ENCODE measurements at places on chromosomes 5 and 9.

- no peak for DNase-seq
Measured at GRCh38 chr5:83353231-83353630, 118.3 kb upstream of the VCAN start.

DNA sequence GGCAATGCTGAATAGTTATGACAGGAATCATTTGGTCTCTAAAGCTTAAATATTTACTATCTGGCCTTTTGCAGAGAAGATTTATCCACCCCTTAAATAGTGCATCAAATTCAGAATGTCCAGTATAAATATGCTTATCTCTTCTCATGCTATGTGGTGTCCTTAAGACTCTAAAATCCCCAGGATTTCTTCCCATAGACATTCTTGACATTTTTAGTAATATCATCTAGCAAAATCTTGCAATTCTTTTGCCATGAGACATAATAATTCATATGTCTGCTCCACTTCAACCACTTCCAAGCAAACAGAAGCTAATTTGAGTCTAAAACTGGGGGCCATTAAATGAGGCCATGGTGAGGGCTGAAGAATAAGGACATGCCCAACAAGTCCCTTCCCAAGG, 1923.4 kb upstream of the CDH9 start:
- DNase-seq: no peak

DNA sequence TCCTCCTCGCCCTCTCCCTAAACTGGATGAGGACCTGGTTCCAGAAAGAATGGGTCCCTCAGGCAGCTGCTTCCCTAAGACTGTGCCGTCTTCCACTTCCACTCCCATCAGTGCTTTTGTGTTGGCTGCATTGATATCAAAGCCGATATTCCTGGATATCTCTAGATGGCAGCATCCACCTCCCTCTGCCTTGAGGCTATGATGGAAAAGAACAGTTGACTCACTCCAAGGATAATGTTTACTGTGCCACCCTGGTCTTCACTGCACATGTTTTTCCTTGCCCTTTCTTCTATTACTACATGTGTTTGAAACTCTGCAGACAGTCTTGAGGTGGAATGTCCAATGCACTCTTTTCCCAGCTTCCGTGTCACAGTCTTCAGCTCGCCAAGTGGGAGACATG, 211.6 kb downstream of the MAST4 start:
- no peak for DNase-seq

GRCh38 chr5:14342306-14342705, 199.2 kb downstream of the TRIO start:
- peak; percentile 39 for DNase-seq

- no peak for DNase-seq
Measured at GRCh38 chr5:149550594-149551226, 529 bp downstream of the CSNK1A1 start.

- DNase-seq: no peak
Measured at GRCh38 chr5:100877274-100877673, 25.8 kb downstream of the ST8SIA4 start.

GRCh38 chr5:14236757-14237156, 93.6 kb downstream of the TRIO start:
- DNase-seq: no peak

- peak; percentile 45 for DNase-seq
Measured at GRCh38 chr5:54217826-54218503, 92.4 kb downstream of the ARL15 start.

DNA sequence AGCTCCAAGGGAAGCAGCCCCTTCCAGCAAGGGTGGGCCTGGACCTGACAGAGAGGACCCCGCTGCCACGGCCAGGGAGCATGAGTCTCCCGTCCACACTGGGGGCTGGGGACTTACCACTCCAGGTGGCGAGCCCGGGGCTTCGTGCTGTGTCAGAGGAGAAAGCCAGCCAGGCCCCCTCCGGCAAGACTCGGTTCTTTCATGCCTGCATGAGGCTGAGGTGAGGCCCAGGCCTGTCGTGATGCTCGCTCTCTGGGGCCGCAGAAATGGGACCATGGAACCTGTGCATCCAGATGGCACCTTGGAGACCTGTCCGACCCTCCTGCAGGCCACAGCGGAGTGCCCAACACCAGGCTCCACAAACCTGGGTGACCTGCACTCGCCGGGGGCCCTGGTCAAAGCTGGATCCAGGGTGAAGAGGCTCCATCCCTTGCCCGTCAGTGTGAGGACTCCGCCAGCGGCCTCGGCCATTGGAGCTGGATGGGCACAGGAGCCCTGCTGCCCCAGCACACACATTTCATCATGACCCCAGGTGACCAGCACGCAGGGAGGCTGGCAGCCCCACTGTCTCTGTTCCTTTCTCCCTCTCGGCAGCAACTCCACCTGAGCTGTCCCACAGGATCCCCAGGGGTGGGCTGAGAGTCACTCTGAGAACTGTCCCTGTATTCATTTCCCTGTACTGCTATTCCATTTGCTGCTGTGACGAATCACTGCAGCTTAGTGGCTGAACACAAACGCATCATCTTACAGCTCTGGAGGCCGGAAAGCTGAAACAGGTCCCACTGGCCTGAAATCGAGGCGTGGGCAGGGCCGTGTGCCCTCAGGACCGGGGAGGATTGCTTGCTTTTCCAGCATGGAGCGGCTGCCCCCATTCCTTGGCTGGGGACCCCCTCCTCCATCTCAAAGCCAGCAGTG, 24.4 kb downstream of the SLC6A18 start:
- no peak for DNase-seq

- no peak for DNase-seq
Measured at GRCh38 chr5:32526810-32527209, 58.5 kb upstream of the SUB1 start.

- DNase-seq: no peak
Measured at GRCh38 chr5:94174748-94175411, 433.5 kb upstream of the POU5F2 start.

DNA sequence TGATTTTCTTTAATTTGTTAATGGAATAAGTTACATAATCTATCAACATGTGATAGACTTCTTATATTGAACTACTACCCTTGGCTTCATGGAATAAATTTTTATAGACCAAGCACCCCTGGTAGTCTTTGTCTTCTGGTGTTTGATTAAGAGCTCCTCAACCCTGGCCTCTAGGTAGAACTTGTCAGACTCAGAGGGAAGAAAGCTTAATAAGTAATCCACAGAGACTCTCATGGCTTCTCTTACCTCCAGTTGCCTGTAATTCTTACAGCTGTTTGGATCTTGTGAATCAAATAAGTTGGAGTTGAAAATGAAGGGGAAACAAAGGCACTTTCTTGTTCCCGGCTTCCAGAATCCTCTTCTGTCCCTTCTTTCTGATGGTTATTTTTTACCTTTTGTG, 7.0 kb upstream of the GPR21 start:
- no peak for DNase-seq

DNA sequence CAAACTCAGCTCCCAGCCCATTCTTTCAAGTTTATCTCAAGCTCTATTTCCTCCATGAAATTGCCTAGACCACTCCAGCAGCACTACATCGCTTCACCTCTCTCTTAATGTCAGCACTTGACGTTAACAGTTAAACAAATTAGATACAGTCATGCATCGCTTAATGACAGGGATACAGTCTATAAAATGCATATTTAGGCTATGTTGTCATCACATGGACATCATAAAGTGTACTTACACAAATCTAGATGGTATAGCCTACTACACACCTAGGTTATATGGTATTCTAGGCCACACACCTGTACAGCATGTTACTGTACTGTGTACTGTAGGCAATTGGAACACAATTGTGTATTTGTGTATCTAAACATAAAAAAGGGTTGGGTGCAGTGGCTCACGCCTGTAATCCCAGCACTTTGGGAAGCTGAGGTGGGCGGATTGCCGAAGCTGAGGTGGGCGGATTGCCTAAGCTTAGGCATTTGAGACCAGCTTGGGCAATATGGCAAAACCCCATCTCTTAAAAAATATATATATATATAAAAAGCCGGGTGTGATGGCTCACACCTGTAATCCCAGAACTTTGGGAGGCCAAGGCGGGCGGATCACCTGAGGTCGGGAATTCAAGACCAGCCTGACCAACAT, 13.4 kb upstream of the PCSK5 start:
- no peak for DNase-seq

- DNase-seq: no peak
Measured at GRCh38 chr9:116144038-116144437, 9.6 kb upstream of the PAPPA start.

DNA sequence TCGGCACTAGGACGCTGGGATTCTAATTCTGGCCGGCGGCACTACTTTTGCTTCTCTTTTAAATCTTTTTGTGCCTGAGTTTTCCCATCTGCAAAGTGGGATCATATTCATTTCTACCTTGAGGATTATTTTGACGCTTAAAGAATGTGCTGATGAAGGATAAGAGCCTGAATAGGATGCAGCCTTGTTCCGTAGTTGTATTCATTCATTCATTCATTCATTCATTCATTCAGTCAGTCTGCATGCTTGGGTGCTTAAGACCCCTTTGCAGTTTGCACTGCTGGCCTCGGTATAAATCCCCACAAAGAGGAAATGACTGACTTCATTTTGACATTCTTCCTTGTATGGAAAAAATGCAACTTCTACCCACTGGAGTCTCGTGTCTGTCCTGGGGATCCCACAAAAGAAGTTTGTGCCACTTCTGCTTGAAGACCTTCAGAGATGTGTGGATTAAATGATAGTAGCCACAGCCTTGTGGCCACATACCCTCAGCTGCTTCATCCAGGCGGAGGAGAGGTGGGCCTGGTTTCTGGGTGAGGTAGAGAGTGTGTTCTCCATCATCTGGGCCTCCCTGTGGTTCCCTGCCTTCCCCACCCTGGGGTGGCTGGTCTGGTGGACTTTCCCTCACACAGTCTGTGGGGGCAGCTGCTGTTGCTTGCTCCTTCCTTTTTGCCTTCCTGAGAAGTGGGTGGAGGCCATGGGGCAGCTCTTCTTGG, 62.6 kb downstream of the PPARGC1B start:
- no peak for DNase-seq

DNA sequence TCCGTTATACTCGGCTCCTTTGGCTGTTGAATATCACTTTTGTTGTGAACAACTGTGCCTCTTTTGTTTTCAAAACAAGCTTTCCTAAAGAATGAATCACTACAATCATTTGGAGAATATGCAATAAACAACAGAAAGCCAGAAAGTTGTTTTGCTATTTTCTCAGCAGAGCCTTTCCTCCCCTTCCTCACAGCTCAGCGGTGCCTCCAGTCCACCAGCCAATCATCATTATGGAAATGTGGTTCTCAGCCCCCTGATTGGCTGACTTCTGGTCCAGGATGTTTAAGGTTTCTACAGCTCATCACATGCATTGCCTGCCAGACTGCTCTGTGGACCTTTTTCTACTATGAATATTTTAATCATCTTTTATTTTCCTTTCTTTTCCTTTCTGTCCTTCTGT, 9.1 kb upstream of the ZNF608 start:
- no peak for DNase-seq

Measured in CD4-positive, alpha-beta T cell treated with Interleukin-1 beta for 1 hour (primary cell).